Neuronal stem cell (in vitro differentiated cells): ENCODE measurements at places on chromosomes 4 and X.
A peak's percentile ranks its signal among the peaks of the same experiment; 100 is the strongest.

- peak; percentile 23 for DNase-seq
Measured at GRCh38 chr4:122576261-122577188, 44.3 kb downstream of the IL21 start.

GRCh38 chrX:28920153-28920943 lies 333.1 kb downstream of the IL1RAPL1 start:
- no peak for DNase-seq

DNA sequence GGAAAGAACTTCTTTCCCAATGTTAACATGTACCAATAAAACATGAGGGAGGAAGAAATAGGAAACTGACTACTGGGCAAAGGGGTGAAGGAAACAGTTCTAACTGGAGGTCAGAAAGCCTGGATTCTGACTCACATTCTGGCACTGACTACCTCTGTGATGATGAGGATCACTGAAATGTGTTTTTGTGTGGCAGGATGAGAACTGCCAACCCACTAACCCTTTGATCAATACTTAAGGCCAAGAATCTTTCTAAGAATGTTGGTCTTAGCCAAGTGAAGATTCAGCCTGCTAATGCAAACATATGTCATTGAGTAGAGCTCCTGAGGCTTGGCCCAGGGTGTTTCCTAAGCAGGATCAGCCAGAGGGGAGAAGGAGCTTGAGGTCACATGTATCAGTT lies 4.6 kb downstream of the ALAS2 start:
- no peak for DNase-seq

GRCh38 chr4:83207497-83208101 lies 77.0 kb downstream of the COQ2 start:
- DNase-seq: no peak

DNA sequence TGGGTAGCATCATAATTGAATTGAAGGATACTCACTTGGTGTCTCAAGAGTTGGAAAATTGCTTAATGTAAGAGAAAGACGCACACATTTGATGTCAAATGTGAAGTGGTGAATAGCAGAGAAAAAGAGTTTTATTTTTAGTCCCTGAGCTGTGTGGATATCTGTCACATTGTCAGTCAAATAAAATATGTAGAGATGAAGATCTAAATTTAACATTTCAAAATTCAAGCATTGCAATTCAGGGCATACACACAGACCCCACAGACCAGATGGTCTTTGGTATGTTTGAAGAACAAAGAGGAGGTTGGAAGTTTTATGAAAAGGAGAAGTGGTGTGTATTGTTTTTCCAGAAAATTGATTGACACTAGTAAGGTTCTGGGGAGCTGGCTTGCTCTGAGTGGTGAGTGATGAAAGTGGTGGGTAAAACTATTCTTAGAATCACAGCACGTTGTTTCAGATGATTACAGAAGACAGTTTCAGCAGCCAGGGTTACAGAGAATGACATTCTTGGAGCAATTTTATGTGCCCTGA lies 44.9 kb upstream of the BBS12 start:
- DNase-seq: no peak

DNA sequence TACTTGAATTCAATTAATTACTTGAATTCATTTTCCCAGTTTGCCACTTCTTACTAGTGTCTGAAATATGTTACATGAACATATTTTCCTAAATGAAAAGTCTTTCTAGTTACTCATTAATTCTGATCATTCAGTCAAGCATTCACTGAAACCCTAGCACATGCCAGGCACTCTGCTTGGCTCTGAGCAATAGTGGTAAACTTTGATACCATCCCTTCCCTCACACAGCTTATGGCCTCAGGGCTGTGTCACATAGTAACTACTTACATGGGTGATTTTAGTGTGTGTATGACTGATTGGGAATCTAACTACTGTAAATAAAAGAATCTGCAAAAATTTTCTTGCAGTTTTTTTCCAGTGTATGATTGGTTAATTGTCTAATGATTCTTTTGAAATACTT lies 32.7 kb downstream of the METAP1 start:
- DNase-seq: no peak

DNA sequence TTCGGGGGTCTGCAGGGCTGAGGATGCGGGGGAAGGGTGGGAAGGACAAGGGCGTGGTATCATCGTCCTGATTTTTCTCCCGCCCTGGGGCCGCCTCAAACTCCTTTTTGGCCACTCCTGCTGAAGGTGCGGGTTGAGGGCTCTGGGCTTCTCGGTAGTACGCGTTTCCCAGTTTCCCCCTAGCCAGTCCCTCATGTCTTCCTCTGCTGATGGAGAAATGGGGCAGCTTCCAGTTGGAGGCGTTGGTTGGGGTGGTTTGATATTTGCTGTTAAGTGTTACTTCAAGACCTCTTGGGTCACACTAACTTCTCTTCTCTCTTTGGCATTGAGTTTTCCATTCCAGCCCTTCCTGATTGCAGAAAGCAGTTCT lies 482 bp downstream of the GSTCD start:
- DNase-seq: no peak

- no peak for DNase-seq
Measured at GRCh38 chr4:150501983-150502382, 80.0 kb upstream of the MAB21L2 start.

DNA sequence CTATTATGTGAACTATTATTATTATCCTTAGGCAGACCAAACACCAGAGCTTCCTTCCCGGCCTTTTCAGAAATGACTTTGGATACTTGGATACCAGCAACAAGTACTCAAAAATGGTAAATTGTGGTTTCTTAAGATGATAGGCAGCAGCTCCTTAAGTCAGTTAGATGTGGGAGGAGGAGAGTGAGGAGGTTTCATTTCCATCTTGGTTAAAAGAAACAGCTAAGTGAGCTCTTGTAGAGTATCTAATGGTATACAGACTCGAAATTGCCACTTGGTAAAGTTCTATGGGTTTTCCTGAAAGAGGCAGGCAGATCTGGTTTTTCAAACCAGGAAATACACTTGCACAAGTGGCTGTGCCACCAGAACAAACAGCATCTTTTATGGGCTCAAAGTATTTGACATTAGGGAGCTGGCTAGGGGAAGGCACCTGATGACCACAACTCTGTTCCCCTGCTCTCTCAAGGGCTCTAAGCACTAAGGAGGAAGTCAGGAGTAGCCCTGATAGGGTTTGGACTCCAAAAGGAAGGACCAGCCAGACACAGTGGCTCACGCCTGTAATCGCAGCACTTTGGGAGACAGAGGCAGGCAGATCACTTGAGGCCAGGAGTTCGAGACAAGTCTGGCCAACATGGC lies 130.9 kb downstream of the TMEM164 start:
- DNase-seq: no peak

GRCh38 chrX:112254896-112255295 lies 172.3 kb upstream of the TRPC5 start:
- no peak for DNase-seq

DNA sequence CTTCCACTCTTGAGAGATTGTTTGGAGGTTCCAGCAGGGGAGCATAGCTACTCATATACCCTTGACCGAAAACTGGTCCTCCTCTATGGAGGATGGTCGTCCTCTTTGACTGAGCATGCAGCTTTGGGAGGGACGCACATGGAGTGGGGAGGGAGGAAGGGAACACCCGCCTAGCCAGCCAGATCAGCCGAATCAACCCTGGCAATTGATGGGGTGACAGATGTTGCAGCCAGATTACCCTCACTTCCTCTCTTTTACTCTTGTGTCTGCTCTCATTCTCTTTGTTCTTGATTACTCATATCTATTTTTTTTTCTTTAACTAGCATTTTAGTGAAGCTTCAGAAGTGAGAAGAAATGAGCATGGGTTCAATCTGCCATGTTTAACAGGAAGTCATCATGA lies 19.6 kb downstream of the MGST2 start:
- no peak for DNase-seq

DNA sequence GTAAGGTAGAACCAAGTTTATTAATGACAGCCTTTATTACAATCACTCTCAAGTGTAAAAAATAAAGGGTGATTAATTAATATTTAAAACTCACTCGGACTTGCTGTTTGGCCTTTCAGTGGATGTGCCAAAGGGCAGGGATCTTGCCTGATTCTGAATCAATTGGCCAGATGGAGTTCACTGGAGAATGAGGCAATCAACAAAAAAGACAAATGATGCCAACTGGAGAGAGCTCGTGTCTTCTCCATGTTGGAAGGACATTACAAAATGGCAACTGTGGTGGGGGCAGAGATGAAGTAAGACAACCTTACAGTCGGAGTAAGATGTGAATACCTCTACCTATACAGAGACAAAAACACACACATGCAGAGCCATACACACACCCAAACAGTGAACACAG lies 188.0 kb downstream of the TSPAN5 start:
- DNase-seq: no peak

- DNase-seq: no peak
Measured at GRCh38 chrX:3271834-3272186, 74.6 kb downstream of the MXRA5 start.

DNA sequence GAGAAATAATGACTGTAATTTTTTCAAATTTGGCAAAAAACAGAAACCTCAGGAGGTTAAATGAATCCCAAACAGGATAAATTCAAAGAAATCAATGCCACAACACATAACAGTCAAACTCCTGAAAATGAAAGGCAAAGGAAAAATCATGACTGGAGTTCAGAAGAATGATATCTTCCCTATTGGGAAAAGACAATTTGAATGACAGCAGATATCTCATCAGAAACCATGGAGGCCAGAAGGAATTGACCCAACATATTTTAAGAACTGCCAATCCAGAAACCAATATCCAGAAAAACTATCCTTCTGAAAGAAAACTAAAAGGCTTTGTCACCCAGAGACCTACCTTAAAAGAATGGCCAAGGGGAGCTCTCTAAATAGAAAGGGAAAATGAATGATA lies 40.1 kb upstream of the MAMLD1 start:
- no peak for DNase-seq

DNA sequence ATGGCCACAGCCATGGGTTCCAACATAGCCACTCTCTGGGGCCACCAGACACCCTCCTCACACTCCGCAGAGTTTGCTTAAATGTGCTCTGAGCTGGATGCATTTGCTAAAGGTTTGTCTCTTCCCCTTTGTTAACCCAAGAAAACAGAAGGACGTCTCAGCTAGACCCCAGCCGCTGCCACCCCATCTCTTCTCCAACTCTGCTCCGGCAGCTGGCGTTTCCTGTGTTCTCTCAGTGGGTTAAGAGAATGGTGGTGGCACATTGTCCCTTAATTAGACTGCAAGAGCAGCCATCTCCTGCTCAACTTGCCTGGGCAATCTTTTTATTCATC lies 43.7 kb upstream of the FAM9C start:
- no peak for DNase-seq

DNA sequence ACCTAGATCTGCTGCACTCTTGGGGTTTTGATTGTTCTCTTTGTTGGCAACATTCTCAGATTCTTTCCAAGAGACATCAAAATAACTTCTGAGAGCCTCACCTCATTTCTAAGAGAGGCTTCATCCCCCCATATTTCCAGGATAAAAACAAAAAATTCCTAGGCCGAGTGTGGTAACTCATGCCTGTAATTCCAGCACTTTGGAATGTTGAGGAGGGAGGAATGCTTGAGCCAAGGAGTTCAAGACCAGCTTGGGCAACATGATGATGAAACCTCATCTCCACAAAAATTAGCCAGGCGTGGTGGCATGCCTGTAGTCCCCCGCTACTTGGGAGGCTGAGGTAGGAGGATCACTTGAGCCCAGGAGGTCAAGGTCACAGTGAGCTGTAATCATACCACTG lies 477.0 kb downstream of the INPP4B start:
- DNase-seq: no peak

DNA sequence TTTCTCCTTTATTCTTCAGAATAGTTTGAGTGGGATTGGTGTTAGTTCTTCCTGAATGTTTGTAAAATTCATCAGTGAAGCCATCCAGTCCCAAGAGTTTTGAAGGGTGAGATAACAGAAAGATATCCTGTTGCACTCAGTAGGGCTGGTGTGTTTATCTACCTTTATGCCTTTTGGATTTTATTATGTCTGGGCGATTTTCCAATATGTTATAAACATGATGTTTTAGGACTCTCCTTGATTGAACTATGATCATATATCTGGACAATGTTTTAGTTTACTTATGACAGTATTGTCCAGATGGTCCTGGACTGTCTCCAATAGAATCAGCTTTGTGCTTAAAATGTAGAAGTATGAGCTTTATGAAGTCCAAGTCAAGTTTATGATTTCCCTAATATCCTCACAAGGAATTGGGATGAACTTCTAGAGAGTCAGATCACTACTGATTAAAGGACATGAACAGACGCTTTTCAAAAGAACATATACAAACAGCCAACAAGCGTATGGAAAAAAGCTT lies 77.6 kb upstream of the ITM2A start:
- DNase-seq: no peak

DNA sequence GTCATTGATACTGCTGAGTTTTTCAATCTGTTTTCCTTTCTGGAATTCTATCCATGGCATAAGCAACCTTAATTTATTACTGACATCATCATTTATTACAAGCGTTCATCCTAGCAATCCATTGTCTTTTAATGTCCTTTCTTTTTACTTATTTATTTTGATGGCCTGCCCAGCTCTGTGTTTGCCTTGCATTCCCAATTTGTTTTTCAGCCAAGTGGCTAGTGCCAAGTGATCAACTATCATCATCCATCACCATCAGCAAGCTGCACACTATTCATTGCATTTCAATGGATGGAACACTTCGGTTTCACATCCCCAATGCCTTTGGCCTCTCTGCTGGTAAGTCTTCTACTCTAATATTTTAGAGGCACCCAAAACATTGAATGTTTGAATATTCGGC lies 831.7 kb upstream of the EPHA5 start:
- no peak for DNase-seq
